ENCODE measurements at places on chromosomes 5 and 9. TPM values are rescaled to one million over a fixed set of nuclear protein-coding genes. Genes with fewer than 3 reads are reported as not detected.

GRCh38 chr5:68405784-68406743 is 190.5 kb downstream of the PIK3R1 start:
- H3K4me3 ChIP-seq: peak overlapping the region; percentile 33
- no peaks in the 10 kb centered on the region for H3K27me3 ChIP-seq
- peaks cover 32% of the 10 kb centered on the region for H3K4me1 ChIP-seq
- H3K27ac ChIP-seq: peak overlapping the region; percentile 8
- H3K36me3 ChIP-seq: no peaks in the 10 kb centered on the region
- DNase-seq: peak; percentile 24

GRCh38 chr5:142343531-142343930 is 18.7 kb upstream of the SPRY4 start:
- H3K36me3 ChIP-seq: peaks cover 5% of the 10 kb centered on the region
- no peaks in the 10 kb centered on the region for H3K4me1 ChIP-seq
- no peaks in the 10 kb centered on the region for H3K27me3 ChIP-seq
- no peak overlapping the region for H3K27ac ChIP-seq
- no peak for DNase-seq

- H3K4me1 ChIP-seq: no peaks in the 10 kb centered on the region
- peaks cover 38% of the 10 kb centered on the region for H3K27me3 ChIP-seq
- no peak overlapping the region for H3K27ac ChIP-seq
- no peaks in the 10 kb centered on the region for H3K36me3 ChIP-seq
- no peak for DNase-seq
Measured at GRCh38 chr5:135589152-135589551, 10.4 kb upstream of the CXCL14 start.

SMARCA2 gene
- total RNA-seq: 47.4 TPM

LHX3 gene
- not detected for total RNA-seq

- H3K4me1 ChIP-seq: peaks cover 5% of the 10 kb centered on the region
- no peaks in the 10 kb centered on the region for H3K36me3 ChIP-seq
- no peak for DNase-seq
- H3K4me3 ChIP-seq: no peak overlapping the region
- no peaks in the 10 kb centered on the region for H3K27me3 ChIP-seq
Measured at GRCh38 chr5:163755505-163755904, 250.1 kb downstream of the MAT2B start.

DNA sequence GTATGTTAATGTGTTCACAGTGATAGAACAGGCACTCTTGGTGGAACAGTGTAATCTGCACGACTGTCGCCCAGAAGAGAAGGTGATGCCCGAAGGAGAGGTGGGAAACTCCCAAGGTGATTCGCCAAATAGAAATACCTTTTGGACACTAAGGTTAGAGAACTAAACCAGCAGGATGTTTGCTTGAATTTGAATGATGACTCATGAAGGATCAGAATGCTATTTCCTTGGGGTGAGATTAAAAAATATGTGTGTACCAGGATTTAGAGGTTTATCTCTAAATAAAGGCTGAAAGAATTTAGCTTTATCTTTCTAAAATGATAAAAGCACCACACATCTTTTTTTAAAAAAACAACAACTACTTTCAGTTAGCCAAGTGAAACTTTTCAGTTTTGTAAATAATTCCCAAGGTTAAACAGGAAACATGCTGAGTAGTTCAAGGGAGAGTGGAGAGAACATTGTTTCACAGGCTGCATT is 297.4 kb upstream of the TAS2R1 start:
- peaks cover 56% of the 10 kb centered on the region for H3K4me1 ChIP-seq
- peak overlapping the region; percentile 18 for H3K27ac ChIP-seq
- H3K27me3 ChIP-seq: no peaks in the 10 kb centered on the region
- peaks cover 8% of the 10 kb centered on the region for H3K36me3 ChIP-seq
- no peak overlapping the region for H3K4me3 ChIP-seq

GRCh38 chr9:133758228-133758627 is 20.1 kb upstream of the SARDH start:
- no peaks in the 10 kb centered on the region for H3K4me1 ChIP-seq
- peaks cover 12% of the 10 kb centered on the region for H3K36me3 ChIP-seq

- no peaks in the 10 kb centered on the region for H3K36me3 ChIP-seq
- DNase-seq: no peak
Measured at GRCh38 chr9:38153910-38154291, 84.9 kb upstream of the SHB start.

- H3K4me3 ChIP-seq: no peak overlapping the region
- no peak overlapping the region for H3K27ac ChIP-seq
- H3K36me3 ChIP-seq: peaks cover 6% of the 10 kb centered on the region
- DNase-seq: no peak
Measured at GRCh38 chr5:132209901-132210545, 17.6 kb downstream of the P4HA2 start.

All from Calu3 (cell line).